Brain pericyte (primary cell): ENCODE measurements at places on chromosomes 12 and 14.
A peak's percentile ranks its signal among the peaks of the same experiment; 100 is the strongest.

DNA sequence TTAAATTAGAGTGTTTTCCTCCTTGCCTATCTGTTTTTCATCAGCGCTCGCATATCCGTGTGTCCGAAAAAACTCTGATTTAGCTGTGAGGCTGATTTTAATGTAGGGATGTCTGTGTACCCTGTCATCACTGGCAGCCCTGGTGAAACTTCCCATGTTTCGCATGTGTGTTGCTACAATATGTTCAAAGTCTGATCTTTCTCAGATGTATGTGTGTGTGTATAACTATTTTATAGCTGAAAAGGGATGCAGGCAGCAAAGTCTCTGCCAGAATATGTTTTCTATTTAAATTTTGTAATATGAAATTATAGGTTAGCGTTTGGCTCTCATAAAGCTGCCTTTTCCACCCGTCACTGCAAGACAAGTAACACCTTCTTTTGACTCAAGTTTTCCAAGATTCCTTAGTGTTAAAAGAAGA lies 154.8 kb downstream of the TMTC2 start:
- no peak for DNase-seq

- DNase-seq: no peak
Observed at GRCh38 chr12:93638095-93638494, 39.1 kb upstream of the CRADD start.

DNA sequence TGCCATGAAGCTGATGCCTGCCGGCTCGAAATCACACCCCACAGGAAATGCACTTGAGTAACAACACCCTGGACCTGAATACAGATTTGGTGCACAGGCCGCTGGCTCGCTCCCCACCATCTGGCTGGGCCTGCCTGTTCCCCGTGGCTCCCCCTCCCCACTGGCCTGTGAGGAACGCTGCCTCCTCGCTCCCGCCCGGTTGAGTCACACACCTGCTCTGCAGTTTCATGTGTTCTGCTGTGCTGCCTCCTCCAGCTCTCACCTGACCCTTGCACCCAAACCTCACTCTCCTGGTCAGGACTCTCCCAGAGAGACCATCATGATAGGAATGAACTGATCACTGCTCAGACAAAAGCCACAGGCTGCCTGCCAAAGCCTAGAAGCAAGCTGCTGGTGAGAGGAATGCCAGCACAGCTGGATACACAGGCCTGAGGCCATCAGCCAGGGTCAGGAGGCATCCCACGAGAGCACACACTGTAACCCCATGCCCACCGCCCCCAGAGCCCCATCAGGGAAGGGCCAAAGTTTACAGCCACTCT lies 3.8 kb upstream of the SIVA1 start:
- no peak for DNase-seq

DNA sequence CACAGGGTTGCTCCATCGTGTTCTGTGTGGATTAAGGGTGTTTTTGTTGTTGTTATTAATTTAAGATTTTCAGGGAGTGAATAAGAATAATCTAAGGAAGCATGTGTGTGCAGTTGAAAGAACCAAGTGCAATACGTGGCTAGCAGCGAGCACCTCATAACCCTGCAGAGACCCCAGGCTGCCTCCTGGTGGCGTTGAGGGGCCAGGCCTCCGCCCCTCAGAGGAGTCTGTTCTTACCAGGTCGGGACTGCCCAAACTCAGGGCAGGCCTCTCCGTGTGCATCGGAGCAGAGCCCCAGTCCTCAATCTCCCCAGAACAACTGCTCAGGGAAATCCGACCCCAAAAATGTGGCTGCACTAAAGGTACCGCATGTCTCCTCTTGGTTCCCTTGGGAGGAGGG lies 36.8 kb downstream of the IL31 start:
- DNase-seq: no peak

DNA sequence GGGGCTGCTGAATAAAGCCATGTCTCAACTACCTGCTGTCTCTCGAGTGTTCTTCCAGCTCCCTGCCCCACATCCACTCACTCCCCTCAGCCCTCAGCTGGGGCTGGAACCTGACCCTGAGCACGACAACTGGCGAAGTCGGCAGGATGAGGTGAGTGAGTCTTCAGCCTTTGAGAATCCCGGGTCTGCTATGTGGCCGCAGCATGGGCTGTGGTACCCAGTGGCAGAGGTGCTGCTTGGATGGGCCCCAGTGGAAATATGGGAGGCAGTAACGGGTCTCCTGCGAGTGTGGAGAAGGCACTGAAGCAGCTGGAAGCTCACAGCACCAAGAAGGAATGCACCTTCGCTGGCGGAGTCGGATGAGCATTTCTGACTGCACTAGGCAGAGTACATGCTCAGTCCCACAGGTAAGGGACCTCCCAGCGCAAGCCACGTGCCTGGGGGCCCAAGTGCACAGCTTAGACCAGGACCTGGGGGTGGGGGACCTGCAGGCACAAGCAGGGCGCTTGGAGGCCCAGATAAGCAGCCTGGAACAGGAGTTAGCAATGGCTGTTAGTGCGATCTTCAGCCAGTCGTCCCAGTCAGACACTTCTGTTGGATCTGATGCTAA lies 95.5 kb upstream of the TMPO start:
- no peak for DNase-seq

DNA sequence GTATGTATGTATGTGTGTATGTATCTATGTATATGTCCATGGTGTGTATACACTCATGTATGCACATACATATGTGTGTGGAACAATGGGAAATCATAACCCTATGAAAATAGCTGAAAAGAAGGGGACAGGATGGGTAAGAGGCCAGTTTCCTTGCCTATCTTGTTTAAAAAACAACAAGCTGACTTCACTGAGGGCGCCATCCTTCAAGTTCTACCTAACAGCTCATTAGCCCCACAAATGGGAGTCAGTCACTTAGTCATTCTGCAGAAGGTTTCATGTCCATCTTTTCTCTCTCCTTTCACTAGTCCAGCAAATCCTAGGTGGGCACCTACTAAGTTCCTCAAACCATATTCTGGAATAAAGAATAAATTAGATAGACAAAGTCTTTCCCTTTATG lies 14.7 kb downstream of the STON2 start:
- DNase-seq: no peak

DNA sequence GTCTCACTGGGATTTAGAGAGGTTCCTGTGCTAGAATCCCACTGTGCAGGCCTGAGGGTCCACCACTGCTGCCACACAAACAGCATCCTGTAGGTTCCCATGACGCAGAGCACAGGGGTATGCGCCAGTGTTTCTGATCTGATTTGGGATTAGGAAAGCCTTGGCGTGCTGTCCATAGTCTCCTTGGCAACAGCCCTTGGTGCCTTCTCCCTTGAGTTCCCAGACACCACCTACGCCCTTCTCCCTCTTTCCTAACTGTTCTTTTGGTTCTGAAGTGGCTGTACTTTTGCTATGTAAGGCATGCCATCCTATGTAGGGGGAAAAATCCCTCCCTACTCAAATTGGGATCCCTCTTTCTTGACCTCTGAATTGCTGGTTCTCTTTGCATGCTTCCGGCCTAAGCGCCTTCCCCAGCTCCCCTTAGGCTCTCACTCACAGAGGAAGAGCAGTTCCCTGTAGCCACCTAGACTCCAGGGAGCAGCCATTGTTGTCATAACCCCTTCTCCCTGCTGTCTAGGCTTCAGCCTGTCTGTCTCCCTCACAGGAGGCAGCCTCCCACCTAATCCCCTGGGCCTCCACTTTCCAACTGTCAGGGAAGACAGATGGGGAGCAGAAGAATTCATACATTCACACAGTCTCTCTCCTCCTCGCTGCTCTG lies 14.8 kb upstream of the RIC8B start:
- no peak for DNase-seq

- DNase-seq: no peak
Observed at GRCh38 chr12:109466305-109466704, 10.8 kb downstream of the KCTD10 start.

- DNase-seq: peak; percentile 22
Observed at GRCh38 chr14:36941783-36942521, 230.5 kb downstream of the SLC25A21 start.

GRCh38 chr12:58443273-58443980 lies 476.9 kb downstream of the LRIG3 start:
- DNase-seq: no peak

DNA sequence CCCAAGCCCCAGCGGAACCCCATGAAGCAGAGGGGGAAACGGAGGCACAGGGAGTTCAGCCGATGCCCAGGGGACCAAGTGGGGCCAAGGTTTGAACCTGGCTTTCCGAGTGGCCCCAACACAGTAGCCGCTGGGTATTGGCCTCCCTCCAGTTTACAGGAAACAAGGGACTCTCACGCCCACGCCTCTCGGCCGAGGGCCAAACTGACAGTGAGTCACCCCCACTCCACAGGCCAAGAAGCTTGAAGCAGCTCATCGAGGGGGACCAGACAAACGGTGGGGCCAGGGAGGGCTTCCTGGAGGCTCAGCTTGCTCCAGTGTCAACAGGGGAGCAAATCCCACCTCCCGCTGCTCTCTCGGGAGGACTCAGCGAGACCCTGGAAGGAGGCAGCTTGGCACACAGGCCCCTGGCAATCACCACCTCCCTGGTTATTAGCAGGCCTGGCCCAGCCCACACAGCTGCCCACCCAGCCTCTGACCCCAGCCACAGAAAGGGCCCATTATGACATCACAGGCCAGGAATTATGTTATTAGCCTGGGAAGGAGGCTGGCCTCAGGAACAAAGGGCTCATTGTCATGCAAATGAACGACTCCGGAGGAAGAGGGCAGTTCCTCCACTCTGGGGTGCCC lies 54.6 kb downstream of the NCOR2 start:
- DNase-seq: peak; percentile 92

DNA sequence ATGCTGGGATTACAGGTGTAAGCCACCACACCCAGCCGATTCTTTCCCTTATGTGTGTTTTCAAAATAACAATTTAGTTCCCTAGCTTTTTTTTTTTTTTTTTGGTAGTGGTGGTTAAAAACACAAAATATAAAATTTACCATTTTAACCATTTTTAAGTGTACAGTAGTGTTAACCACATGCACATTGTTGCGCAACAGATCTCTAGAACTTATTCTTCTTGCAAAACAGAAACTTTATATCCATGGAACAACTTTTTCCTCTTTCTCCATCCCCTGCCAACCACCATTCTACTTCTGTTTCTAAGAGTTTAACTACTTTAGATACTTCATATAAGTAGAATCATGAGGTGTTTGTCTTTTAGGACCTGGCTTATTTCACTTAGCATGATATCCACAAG lies 1.1 kb upstream of the NDUFA12 start:
- DNase-seq: no peak

GRCh38 chr12:5171701-5172100 lies 128.0 kb downstream of the KCNA5 start:
- DNase-seq: no peak

DNA sequence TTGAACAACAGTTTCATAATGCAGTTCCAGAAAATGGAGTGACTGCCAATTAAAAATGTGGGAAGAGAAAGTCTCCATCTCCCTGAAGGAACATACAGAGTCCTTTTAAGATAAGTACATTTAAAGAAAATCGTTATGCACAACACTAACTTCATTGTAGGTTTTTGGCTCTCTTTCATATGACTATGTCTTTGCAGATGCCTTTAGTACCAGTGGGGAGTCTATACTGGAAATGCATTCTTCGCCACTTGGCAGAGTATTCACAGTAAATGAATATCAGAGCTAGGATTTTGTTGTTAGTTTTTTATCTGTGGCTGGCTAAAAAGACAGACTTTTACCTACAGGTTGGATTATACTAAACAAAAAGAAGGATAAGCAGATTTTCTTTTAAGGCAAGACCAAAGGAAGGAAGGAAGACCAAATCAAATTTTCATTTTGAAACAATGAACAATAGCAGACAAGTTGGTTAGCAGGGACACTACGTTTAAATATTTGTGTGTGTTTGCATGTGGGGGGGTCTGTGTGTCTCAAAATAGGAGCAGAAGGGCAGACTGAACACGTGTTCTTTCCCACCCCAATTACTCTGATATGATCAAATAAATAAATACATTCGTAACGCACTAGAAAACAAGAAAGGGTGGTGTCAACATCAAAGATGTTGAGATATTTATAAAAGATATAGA lies 124.5 kb downstream of the BTG1 start:
- DNase-seq: peak; percentile 8

GRCh38 chr12:66862356-66862985 lies 183.6 kb upstream of the GRIP1 start:
- no peak for DNase-seq

DNA sequence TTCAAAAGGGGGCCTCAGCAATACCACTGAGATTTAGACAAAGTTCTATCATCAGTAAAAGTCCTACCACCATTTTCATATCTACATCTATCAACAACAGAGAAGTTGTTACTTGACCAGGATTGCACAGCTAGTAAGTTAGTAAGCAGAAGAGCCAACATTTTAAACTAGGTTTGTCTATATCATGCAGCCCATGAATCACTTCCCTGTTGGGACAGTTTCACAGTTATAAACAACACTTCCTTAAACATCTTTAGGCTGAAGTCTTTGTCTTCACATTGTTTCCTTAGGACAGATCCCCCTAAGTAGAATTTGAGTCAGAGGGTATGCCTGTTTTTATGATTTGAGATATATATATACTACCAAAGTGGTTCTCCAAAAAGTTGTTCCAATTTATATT lies 68.5 kb downstream of the DAO start:
- no peak for DNase-seq

GRCh38 chr14:30757082-30757481 lies 117.3 kb upstream of the COCH start:
- no peak for DNase-seq

DNA sequence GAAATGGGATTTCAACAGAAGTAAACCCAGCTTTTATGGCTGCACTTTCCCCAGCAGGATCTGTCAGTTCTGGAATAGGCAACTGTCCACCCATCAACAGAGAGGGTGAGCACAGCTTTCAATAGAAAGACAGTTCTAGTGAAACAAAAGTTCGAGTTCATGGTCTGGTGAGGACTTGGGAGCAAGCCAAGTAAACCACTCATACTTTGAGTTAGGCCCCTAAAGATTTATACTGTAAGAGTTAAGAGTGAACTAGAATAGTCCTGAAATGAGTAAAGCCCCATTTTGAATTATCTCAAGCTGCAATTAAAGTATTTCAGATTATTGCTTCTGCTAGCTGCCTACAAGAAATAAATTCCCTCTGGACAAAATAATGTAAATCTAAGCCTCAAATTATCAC lies 82.6 kb downstream of the METTL25 start:
- DNase-seq: no peak

DNA sequence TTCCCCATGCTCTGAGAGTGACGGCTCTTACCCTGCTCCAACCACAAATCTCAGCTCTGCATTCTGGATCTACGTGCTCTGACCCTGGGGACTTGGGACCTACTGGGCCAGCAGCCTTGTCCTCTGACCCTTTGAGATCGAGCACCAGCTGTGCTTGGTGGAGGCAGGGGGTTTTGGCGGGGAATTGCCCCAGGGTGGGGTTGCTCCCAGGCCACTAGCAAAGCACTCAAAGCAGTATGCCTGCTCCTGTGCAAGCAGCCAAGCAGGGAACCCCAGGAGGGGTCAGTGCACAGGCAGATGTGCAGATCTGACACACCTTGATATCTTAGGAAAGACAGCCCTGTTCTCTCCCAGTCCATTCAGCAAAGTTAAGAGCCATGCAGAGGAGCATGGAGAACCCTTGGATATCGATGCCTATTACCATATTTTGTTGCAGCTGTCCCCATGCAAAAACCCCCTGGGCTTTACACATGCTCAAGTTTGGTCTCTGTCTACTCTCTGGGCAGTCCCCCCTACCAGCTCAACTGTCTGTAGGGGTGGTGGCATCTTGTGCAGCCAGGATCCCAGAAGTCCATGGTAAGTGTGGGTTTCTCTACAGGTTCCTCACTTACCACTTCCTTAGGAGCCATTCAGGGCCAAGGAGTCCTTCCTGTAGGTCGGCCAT lies 319.0 kb downstream of the TMTC2 start:
- DNase-seq: no peak
